ENCODE measurements at places on chromosomes 7 and 10. TPM values are rescaled to one million over a fixed set of nuclear protein-coding genes. Genes with fewer than 3 reads are reported as not detected.
A peak's percentile ranks its signal among the peaks of the same experiment; 100 is the strongest.

CYP3A4 gene
- 0.04 TPM for total RNA-seq

DNA sequence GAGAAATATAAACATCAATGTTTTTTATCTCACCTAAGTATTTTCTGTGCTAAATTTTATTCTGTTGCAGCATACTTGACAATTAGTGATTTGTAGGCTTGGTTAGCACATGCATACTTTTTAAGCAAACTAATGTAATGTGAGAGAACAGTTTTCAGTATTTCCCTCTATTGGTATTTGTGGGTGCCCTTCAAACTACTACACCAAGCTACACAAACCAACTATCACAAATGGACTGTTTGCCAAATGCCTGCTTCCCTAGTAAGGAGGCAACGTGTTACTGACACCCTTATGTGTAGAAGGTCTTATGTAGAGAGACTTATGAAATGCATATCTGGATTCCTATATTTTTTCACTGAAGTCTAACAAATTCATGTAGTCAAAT, 98.4 kb upstream of the FZD1 start:
- no peak overlapping the region for H3K27ac ChIP-seq
- peaks cover 17% of the 10 kb centered on the region for H3K4me1 ChIP-seq
- H3K36me3 ChIP-seq, result no peaks in the 10 kb centered on the region
- no peak for DNase-seq
- H3K27me3 ChIP-seq, result no peaks in the 10 kb centered on the region

GRCh38 chr10:117972168-117972837, 74.4 kb downstream of the RAB11FIP2 start:
- no peak overlapping the region for H3K4me3 ChIP-seq
- peak overlapping the region; percentile 90 for H3K27ac ChIP-seq
- H3K27me3 ChIP-seq, result no peaks in the 10 kb centered on the region
- no peaks in the 10 kb centered on the region for H3K36me3 ChIP-seq
- DNase-seq, result peak; percentile 98

DYDC2 gene
- 0.04 TPM for total RNA-seq

DPCD gene
- 23.8 TPM for total RNA-seq

SUN1 gene
- 151 TPM for total RNA-seq

GRCh38 chr7:19089378-19089777, 28.1 kb downstream of the TWIST1 start:
- DNase-seq, result no peak
- H3K27ac ChIP-seq, result no peak overlapping the region
- H3K4me3 ChIP-seq, result no peak overlapping the region
- no peaks in the 10 kb centered on the region for H3K27me3 ChIP-seq

GPR37 gene
- total RNA-seq, result 16.9 TPM

MEIG1 gene
- total RNA-seq, result 0.27 TPM

CNNM1 gene
- 0.04 TPM for total RNA-seq

DNA sequence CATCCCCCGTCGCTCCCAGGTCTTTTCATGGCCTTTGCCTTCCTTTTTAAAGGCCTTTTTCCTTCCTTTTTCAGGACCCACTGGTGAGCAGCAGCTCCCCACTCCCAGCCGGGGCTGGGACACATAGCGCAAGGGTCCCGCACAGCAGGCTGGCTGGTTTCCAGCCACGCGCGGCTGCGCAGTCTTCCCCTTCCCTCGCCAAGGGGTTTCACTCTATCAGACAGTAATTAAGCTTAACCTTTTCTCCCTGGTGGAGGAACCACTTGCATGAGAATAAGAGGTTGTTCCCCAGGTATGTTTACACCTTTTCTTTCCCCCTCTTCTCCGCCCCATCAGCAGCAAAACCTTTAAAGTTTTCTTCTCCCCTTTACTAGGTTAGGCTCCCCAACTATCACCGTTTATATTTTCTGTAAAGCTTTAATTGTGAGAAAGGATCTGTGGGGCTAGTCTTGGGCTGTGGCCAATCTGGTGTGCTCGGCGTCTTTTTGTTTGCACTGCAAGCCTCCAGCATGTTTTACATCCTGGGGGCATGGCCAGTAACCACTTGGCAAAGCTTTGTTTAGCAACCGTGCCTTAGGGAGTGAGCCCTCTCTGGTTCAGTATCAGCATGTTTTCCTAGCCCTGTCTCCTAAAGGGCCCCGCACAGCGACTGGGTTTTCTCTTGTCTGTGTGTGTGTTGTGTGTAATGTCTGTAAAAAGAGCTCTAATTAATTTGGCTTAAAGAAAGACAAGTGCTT, 219.6 kb downstream of the PHF14 start:
- H3K27ac ChIP-seq, result no peak overlapping the region
- H3K4me1 ChIP-seq, result peaks cover 10% of the 10 kb centered on the region
- H3K36me3 ChIP-seq, result no peaks in the 10 kb centered on the region
- H3K4me3 ChIP-seq, result peak overlapping the region; percentile 26

DNA sequence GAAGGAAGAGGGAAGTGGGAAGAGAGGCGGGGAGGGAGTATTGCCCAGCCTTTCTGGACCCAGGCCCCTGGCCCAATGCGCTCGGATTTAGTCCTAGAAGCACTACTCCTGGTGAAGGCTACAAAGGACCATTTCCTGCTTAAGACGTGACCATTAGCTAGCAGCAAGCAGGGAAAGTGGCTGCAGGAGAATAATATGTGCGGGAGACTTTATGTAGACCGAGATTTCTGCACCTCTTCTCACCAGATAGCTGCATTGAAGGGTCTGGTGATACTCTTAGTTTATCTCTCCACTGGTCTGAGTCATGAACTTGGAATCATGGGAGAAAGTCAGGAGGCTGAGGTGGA, 3.1 kb downstream of the VAX1 start:
- no peak overlapping the region for H3K4me3 ChIP-seq
- no peak for DNase-seq
- no peak overlapping the region for H3K27ac ChIP-seq
- H3K4me1 ChIP-seq, result peaks cover 27% of the 10 kb centered on the region
- H3K27me3 ChIP-seq, result peaks cover 96% of the 10 kb centered on the region

HKDC1 gene
- total RNA-seq, result 0.04 TPM

DNA sequence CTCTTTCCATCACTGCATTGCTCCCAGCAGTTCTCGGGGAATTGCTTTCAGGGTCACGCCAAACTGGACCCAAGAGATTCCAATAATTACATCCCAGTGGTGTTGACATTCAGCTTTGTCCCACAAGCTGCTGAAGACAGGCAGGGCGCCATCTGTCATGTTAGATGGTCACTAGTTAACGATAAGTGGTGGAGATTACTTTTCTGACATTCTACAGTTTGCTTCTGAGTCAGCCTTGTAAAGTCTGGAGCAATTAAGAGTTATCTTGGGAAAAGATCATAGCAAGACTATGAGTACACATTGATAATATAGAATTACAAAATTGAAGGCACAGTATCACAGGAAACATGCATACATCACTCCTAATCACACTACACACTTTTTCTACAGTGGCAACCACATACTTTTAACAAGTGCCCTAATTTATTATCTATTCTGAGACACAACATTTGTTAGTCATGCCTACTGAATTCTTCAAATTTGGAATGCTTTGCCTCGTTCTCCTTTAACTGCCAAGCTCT, 41.9 kb downstream of the SEMA3C start:
- peaks cover 11% of the 10 kb centered on the region for H3K36me3 ChIP-seq
- no peak overlapping the region for H3K27ac ChIP-seq
- H3K27me3 ChIP-seq, result no peaks in the 10 kb centered on the region
- no peak for DNase-seq

GRCh38 chr7:91436655-91437054, 172.4 kb downstream of the FZD1 start:
- no peak overlapping the region for H3K27ac ChIP-seq
- H3K4me3 ChIP-seq, result no peak overlapping the region
- H3K4me1 ChIP-seq, result no peaks in the 10 kb centered on the region
- H3K36me3 ChIP-seq, result no peaks in the 10 kb centered on the region
- no peaks in the 10 kb centered on the region for H3K27me3 ChIP-seq

- no peaks in the 10 kb centered on the region for H3K36me3 ChIP-seq
- H3K27ac ChIP-seq, result no peak overlapping the region
- DNase-seq, result peak; percentile 77
- no peaks in the 10 kb centered on the region for H3K27me3 ChIP-seq
- H3K4me3 ChIP-seq, result no peak overlapping the region
- H3K4me1 ChIP-seq, result no peaks in the 10 kb centered on the region
These were observed 1135.2 kb downstream of the CNTNAP2 start for GRCh38 chr7:147251751-147252325.

- DNase-seq, result no peak
- no peaks in the 10 kb centered on the region for H3K27me3 ChIP-seq
- no peak overlapping the region for H3K4me3 ChIP-seq
- H3K4me1 ChIP-seq, result no peaks in the 10 kb centered on the region
- H3K27ac ChIP-seq, result no peak overlapping the region
These were observed 86.0 kb downstream of the NEBL start for GRCh38 chr10:20811131-20811530.

DNA sequence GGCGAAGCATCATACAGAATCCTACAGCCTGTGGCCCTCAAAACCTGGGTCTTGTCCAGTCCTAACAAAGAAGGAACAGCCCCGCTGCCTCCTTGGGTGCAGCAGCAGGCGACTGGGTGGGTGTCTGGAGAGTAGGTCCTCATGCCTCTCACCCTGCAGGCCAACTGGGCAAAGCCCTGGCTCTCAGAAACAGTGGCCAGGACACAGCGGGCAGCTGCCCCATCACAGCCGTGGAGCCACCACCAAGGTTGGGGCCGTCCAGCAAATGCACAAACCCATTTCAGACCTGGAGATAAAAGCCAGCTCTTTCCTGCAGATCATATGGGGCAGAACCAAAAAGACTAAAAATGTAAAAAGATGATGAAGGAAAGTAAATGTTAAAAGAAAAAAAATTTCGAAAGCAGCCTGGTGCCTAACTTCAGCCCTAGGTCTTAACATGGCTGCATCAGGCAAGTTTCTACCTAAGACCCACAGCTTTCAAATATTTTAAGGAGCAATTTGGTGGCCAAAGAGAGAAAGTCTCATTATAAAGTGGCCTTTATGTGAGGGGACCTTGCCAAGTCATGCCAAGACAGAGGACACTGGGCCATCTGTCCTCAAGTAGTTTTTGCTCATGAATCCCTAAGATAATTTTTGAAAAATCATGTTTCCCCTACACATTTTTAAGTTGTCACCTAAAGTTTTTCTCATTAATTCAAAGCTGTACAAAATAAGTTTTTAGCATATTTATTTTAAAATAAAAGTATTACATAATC, 142.1 kb downstream of the PAXIP1 start:
- H3K27me3 ChIP-seq, result peaks cover under 1% of the 10 kb centered on the region
- H3K4me3 ChIP-seq, result no peak overlapping the region
- H3K4me1 ChIP-seq, result no peaks in the 10 kb centered on the region

DNA sequence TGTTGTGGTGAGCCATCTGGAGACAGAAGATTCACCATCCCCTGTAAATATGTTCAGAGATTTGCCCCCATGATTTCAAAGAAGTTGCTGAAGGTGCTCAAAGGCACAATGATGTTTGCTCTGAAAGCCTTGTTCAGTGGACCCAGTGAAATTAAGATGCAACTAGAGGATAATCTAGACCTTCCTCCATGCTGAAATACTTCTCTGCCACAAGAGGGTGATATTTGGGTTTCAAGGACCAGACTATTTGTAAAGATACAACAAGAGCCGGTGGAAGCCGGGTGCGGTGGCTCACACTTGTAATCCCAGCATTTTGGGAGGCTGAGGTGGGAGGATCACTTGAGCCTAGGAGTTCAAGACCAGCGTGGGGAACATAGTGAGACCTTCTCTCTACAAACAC, 13.5 kb upstream of the MSRB2 start:
- H3K4me3 ChIP-seq, result no peak overlapping the region
- DNase-seq, result no peak
- peaks cover 12% of the 10 kb centered on the region for H3K4me1 ChIP-seq
- H3K27ac ChIP-seq, result no peak overlapping the region
- H3K36me3 ChIP-seq, result no peaks in the 10 kb centered on the region

- H3K36me3 ChIP-seq, result no peaks in the 10 kb centered on the region
- peak overlapping the region; percentile 76 for H3K27ac ChIP-seq
- H3K4me1 ChIP-seq, result peaks cover 32% of the 10 kb centered on the region
- no peaks in the 10 kb centered on the region for H3K27me3 ChIP-seq
- DNase-seq, result peak; percentile 63
- H3K4me3 ChIP-seq, result no peak overlapping the region
These were observed 133.2 kb downstream of the CAMK1D start for GRCh38 chr10:12482587-12482986.

Data from muscle of leg (tissue), 16 donors.